EH (cell line): ENCODE measurements at places on chromosomes 6 and 20.

DNA sequence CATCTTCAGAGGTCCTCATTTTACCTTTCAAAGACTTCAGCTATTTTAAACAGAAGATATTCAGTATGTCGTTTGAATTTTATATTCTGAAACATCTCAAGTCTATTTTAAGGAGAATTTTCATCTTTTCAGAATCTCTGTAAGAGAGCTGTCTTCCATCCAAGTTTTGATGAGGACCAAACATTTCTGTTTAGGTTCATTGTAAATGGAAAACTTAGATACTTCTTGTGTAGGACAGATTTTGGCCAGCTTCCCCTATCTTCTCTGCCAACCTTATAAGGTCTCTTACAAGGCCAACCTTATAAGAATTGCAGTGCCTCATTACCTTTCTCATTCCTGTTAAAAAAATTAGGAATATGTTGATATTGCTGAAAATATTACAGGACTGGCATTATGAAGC is 88.1 kb downstream of the AKAP7 start:
- DNase-seq: no peak

GRCh38 chr6:147132889-147133288 is 71.3 kb upstream of the STXBP5 start:
- DNase-seq: peak; percentile 25

DNA sequence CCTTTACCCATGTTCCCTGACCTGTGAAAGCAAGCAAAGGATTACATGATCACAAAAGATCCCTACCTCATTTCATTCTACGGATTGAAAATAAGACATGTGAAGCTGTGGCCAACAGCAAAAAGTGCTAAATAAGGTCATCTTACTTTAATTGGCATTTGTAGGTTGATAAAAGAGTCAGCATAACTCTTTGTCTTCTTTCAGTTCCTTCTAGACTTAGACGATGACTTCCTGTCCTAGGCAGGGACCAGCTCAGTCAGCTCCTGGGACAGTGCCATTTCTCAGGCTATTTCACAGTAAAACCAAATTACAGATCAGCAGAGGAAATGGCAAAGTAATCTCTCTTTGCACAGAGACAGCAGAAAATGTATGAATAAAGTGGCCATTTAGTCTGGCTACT is 480.7 kb downstream of the RFPL4B start:
- DNase-seq: peak; percentile 66

DNA sequence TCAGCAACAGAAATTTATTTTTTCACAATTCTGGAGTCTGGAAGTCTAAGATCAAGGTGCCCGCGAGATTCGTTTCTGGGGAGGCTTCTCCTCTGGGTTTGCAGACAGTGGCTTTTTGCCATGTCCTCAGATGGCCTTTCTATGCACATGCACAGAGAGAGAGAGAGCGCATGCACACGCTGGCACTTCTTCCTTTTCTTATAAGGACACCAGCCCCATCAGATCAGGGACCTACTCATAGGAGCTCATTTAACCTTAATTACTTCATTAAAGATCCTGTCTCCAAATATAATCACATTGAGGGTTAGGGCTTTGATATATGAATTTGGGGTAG is 260.7 kb upstream of the PLCB4 start:
- peak; percentile 19 for DNase-seq

GRCh38 chr6:39128106-39128505 is 13.1 kb upstream of the SAYSD1 start:
- DNase-seq: no peak
